Esophagus muscularis mucosa (tissue), 4 donors: ENCODE measurements at places on chromosomes 4 and X. TPM values are rescaled to one million over a fixed set of nuclear protein-coding genes. Genes with fewer than 3 reads are reported as not detected.

DNA sequence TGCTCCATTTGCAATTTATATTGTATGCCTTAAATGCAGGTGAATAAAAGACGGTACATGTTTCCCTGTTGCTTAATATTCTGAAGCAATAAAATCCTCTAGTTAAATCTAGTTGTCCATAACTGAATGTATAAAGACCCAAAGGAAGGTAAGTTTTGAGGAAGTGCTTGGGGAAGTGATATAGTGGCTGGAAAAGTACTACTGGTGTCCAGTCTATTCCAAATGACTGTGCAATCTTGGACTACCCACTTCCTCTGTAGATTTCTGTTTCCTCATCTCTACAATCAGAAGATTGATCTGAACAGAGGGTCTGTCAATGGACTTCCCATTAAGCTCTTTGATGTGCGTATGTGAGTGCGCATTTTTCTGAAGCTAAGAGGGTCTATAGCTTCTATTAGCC, 17.0 kb downstream of the SNCA start:
- DNase-seq, result no peak

GRCh38 chr4:95889662-95890061, 49.8 kb downstream of the PDHA2 start:
- no peak for DNase-seq

GRCh38 chr4:116829187-116829586, 256.2 kb downstream of the TRAM1L1 start:
- DNase-seq, result no peak

DNA sequence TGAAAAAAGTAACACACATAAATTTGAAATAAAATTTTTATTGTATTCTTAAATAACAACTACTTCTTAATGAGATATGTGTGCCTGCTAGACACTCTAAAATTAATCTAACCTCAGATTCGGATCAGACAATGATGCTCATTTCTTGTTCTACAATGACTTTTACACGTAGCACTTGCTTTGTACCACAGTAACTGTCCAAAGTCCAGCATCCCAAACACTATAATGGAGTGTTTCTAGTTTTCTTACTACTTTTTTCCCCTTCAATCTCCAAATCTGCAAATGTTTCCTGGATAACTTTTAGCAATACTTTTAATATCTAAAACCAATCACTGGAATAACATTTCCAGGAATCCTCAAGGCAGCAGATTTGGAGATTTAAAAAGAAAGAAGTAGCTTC, 75.9 kb downstream of the ADGRA3 start:
- DNase-seq, result no peak

DNA sequence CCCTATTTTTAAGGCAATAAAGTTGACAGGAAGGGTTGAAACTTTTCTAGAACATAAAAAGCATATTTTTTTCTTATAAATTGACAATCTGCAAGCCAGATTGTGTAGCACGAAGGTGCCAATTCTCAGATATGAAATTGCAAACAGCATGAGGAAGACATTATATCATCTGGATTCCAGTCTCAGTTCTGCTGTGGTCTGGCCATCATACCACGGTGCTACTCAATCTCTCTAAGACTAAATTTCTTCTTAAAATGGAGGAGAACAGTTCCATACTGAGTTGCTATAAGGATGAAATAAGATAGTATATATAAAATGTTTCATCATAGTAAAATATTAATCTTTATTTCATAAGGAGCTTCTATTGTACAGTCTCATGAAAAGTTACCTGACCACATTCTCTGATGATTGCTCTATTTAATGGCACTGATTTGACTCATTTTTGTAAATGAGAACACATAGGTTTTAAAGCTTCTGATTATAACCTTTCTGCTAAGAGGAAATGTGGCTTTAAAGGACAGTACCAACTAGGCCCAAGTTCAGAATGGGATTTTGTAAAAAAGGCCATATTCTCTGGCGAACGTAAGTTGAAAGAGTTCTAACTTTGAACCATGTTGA, 127.9 kb downstream of the SHROOM3 start:
- no peak for DNase-seq

DNA sequence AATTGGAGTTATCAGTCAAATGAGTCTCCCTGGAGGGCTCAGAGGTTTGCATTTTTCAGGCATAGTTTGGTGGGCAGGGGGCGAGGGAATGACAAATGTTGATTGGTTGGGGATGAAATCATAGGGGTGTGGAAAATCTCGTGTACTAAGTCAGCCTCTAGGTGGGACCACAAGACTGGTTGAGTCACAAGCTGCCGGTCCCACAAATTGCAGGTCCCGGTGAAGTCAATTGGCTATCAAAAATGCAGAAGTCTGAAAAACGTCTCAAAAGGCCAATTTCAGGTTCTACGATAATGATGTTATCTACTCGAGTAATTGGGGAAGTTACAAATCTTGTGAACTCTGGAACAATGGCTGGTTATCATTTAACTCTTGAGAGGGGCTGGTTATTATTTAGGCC, 98.8 kb upstream of the DHX15 start:
- no peak for DNase-seq

DNA sequence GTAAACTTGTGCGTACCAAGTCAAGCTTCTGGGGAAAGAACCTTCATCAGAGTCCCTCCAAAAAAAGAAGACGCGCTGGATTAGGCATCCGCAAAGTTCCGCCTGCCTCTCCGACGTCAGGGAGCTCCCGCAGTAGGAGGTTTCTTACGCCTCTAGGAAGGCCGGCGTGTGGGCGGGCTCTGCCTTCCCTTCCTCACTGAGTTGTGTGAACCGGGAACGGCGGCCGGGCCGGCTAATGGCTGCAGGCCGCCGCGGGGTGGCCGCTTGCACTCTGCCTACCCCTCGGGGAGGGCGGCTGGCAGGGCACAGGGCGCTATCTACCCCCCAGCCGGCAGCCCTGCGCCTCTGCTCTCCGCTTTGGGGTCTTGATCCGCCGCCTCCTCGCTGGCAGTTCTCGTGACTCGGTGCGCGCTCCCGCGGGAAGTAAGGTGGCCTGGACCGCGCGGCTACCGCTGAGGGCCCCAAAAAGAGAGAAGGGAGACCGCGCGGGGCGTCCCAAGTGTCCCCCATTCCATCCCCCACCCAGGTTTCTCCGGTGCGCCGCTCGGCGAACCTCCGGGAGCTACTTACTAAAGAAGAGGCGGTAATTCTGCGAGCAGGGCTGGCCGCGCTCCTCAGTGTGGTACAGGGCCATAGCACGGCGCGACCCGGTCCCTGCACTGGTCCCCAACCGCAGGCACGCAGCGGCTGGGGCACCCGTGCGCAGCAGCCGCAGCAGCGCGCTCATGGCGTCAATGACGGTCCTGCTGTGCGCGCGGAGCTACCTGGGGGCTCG, at the start of gene PPA2:
Gene PPA2 (minus strand): TSS at position 739 of the 775 bp plus-strand sequence. CDS start 12 bp downstream, at position 727.
- peak; percentile 95 for DNase-seq

GRCh38 chr4:73867783-73868182, 1.4 kb upstream of the CXCL1 start:
- no peak for DNase-seq

GRCh38 chr4:6221851-6222760, 21.8 kb upstream of the JAKMIP1 start:
- DNase-seq, result no peak

GRCh38 chr4:122836941-122837340, 10.3 kb downstream of the FGF2 start:
- DNase-seq, result no peak

DNA sequence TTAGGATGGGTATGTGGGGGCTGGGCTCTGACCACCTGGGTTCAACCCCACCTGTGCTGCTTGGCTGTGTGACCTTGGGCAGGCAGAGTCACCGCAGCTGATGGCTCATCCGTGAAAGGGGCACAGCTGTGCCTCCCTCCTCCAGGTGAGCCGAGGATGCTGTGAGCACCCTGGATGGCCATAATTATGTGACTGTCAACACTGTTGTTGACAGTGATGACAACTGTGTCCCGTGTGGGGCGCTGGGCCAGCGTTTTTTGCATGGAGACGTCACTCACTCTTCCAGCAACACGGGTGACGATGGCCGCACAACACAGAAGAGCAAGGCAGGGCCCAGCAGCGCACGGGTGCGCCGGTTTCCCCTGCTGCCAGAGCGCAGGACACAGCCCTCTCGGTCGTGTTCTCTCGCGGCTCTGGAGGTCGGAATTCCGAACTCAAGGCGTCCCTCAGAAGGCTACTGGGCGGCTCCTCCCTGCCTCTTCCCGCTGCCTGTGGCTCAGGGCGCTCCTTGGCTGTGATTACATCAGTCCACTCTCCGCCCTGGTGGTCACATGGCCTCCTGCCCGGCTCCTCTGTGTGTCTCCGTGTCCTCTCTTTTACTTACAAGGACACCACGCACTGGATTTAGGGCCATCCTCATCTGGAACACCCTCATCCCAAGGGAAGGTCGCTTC, 1.3 kb downstream of the SH3TC1 start:
- peak; percentile 93 for DNase-seq

DNA sequence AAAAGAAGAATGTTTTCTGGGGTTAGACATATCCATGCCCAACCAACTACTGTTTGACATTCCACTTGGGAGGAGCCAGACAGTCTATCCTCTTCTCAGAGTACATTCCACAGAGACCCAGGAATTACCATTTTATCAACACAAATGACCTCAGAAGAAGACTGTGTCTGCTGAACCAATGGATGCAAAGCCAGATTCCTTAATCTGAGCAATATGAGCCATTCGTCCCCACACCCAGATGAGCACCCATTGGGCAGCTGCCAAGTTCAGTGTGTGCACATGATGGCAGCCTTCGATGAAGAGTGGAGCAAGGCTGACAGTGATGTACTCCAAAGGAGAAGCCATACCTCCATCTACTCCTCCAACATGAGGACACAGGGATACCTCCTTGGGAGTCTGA, 111.3 kb downstream of the ZNF674 start:
- no peak for DNase-seq

GRCh38 chr4:8694226-8694625, 101.7 kb downstream of the CPZ start:
- DNase-seq, result no peak

- peak; percentile 57 for DNase-seq
These were observed 26.8 kb upstream of the TMEM184C start for GRCh38 chr4:147590249-147590920.

DNA sequence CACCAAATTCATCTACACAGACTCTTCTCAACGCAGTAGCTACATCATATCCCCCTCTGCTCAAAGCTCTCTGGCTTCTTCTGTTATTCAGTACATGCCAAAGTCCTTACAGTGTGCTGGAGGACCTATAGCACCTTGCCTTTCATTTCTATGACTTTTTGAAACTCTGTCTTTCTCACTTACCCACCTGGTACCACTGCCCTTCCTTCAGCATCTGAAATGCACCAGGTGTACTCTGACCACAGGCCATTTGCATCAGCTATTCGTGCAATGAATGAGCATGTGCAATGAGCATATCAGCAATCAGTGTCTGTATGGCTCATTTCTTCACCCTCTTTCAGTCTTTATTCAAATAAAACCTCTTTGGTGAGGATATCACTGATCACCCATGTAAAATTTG, 399.9 kb downstream of the RAB28 start:
- DNase-seq, result no peak

- DNase-seq, result no peak
These were observed 143.6 kb downstream of the FNIP2 start for GRCh38 chr4:158912390-158912789.

GRCh38 chr4:145285928-145286327, 105.5 kb upstream of the OTUD4 start:
- no peak for DNase-seq

- DNase-seq, result no peak
These were observed 89.7 kb downstream of the CPZ start for GRCh38 chr4:8682296-8682695.

- DNase-seq, result no peak
These were observed 118.7 kb upstream of the AP1S2 start for GRCh38 chrX:15973299-15973698.

GRCh38 chr4:121594796-121595526, 101.8 kb downstream of the ANXA5 start:
- DNase-seq, result no peak

GRCh38 chr4:25817059-25817681, 45.6 kb downstream of the SEL1L3 start:
- no peak for DNase-seq

DNA sequence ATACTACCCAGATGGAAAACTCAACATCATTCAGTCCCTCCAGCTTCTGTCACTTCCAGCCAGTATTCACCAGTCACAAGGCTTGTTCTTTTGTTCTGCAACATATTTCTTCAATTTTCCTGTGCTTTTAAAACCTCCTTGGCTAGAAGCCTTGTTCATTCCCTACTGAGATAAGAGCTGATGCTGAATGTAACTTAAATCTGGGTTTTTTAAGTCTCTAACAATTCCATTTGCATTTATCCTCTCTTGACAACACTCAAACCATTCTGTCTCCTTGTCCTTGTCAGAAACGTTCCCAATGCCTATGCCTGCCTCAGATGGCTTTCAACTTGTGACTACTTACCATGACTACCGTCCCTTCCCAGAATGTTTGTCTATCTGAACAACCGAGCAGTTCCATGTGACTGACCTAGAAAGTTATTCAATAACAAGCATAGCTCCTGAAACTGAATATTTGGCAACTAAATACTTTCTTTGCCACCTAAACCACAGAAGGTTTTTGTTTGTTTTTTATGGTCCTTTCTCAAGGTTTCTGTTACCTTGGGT, 682.9 kb upstream of the GALNTL6 start:
- DNase-seq, result no peak

- DNase-seq, result no peak
These were observed 27.8 kb downstream of the PIR start for GRCh38 chrX:15465347-15465746.

DNA sequence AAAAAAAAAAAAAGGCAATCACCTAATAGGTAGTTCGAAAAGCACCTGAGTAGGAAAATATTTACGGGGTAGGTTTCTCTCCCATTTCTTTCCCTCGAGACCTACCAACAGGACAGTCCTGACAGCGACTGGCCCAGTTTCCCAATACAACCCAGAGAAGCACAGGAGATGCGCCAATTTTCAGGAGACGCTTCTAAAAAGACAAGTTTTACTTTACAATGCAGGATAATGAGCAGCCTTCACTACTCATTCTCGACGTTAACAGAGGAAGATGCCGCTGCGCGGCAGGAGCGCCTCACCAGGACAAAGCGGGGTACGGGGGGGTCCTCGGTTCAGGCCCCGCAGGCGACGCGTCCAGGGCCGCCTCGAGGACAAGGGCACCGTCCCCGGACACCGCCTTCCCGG, 708 bp downstream of the BCLAF3 start:
- no peak for DNase-seq

GRCh38 chrX:39981946-39982345, 115.8 kb downstream of the BCOR start:
- no peak for DNase-seq

GRCh38 chr4:42655921-42656678, 805 bp downstream of the ATP8A1 start:
- no peak for DNase-seq

DNA sequence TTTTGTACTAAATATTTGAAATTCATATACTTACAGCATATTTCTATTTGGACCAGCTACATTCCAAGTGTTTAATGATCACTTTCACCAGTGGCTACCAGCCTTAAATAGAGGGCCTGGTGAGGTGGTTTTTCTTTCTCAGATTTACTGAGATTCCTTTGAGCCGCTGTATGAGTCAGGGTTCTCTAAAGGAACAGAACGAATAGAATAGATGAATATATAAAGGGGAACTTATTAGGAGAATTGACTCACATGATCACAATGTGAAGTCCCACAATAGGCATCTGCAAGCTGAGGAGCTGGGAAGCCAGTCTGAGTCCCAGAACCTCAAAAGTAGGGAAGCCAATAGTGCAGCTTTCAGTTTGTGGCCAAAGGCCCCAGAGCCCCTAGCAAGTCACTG, 146.2 kb upstream of the TLL1 start:
- no peak for DNase-seq

The TLR2 gene
- 10.0 TPM for total RNA-seq

The HTR2C gene
- not detected for total RNA-seq

The CCKAR gene
- total RNA-seq, result 1.3 TPM

The HTT-AS gene
- total RNA-seq, result not detected

The CLDN22 gene
- not detected for total RNA-seq

The GLRA3 gene
- total RNA-seq, result 0.39 TPM

The DKK2 gene
- 0.52 TPM for total RNA-seq

The RPL9 gene
- 2,124 TPM for total RNA-seq

The LRCH2 gene
- 11.6 TPM for total RNA-seq

The JAKMIP1 gene
- total RNA-seq, result 0.58 TPM
